Liver (tissue), 10 donors: ENCODE measurements at places on chromosomes 2 and 18. TPM values are rescaled to one million over a fixed set of nuclear protein-coding genes. Genes with fewer than 3 reads are reported as not detected.

The BCL11A gene
- 0.50 TPM for total RNA-seq

The TCF7L1 gene
- 1.6 TPM for total RNA-seq

The PIGN gene
- total RNA-seq = 20.6 TPM

The NLRC4 gene
- total RNA-seq = 2.1 TPM
